Fibroblast of mammary gland (primary cell): ENCODE measurements at places on chromosomes 11 and 22.

DNA sequence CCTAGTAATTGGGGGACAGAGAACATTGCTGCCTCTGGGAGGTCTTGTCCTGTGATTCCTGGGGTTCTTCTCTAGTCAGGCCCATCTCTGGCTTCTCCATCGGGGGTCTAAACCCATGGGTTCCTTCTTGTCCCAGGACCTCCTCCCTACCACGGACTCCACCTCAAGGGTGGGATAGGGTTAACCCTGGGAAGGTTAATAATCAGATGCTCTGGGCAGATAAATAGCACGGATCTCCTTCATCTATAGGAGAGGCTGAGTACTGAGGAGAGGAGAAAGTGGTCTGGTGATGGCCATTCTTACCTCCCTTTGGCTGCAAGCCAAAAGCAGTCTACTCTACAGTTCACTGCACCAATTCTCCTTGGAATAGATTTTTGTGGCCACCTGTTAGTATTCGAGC lies 10.5 kb downstream of the HEPHL1 start:
- DNase-seq = no peak

DNA sequence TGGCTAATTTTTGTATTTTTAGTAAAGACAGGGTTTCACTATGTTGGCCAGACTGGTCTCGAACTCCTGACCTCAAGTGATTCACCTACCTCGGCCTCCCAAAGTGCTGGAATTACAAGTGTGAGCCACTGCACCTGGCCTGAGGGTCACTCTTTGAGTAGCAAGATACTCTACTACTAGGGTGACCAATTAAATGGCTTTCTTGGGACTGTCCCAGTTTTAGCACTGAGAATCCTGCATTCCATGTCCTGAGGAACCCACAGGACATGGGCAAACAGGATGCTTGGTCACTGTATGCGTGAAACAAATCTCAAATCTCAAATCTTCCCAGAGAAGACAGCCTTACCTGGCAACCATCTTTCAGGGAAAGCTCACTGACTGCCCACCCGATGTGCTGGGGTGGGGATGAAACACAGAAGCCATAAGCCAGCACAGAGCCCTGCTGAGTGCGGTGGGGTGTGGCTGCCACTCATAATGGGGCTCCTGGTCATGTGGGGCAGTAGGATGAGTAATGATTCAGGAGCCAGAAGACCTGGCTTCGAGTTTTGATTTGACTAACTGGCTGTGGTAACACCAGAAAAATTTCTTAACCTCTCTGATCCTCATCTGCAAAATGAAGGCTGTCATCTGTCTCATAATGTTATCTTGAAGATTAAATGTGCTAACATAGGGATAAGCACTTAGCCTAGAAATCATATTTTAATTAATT lies 11.5 kb downstream of the CLMP start:
- peak; percentile 72 for DNase-seq

GRCh38 chr11:420054-420910 lies 5.5 kb upstream of the SIGIRR start:
- DNase-seq = no peak

DNA sequence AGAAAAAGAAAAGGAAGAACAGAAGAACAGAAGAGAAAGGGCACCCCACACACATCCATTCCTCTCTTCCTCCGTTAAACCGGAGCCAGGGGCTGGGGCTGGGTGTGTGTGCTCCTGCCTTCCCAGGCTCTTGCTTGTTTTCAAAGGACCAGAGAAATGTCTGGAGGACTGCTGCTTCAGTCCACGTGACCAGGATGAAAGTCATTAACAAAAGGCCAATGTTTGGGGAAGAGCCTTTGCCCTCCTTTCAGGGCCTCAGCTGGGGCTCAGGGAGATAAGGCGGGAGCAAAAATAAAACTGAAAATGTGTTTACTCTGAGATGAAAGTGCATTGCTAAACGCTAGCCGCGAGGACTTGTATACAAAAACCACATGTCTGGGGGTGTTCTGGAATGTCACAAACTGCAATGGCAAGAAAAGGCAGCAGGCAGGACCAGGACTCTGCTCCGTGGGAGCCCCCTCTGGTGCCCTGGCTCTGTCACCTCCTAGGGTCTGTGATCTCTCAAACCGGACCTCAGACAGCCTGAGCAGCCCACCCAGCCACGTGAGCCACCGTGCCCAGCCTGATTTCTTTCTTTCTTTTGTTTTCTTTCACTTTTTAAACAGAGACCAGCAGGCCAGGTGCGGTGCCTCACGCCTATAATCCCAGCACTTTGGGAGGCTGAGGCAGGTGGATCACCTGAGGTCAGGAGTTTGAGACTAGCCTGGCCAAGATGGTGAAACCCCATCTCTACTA lies 31.6 kb upstream of the MYH9 start:
- peak; percentile 84 for DNase-seq

GRCh38 chr22:23233084-23233531 lies 52.8 kb downstream of the BCR start:
- peak; percentile 48 for DNase-seq

GRCh38 chr11:97087419-97087818 lies 697.6 kb downstream of the JRKL start:
- no peak for DNase-seq

GRCh38 chr11:57502870-57503269 lies 12.6 kb downstream of the SLC43A1 start:
- no peak for DNase-seq
